ENCODE measurements at places on chromosomes 7 and 10. TPM values are rescaled to one million over a fixed set of nuclear protein-coding genes. Genes with fewer than 3 reads are reported as not detected.

Gene SPDYE2
- not detected for total RNA-seq

Gene CLDN4
- 0.86 TPM for total RNA-seq

Gene PDK4
- under 0.01 TPM for total RNA-seq

Gene TSPAN33
- total RNA-seq, result 0.43 TPM

Gene AMPH
- 0.86 TPM for total RNA-seq

DNA sequence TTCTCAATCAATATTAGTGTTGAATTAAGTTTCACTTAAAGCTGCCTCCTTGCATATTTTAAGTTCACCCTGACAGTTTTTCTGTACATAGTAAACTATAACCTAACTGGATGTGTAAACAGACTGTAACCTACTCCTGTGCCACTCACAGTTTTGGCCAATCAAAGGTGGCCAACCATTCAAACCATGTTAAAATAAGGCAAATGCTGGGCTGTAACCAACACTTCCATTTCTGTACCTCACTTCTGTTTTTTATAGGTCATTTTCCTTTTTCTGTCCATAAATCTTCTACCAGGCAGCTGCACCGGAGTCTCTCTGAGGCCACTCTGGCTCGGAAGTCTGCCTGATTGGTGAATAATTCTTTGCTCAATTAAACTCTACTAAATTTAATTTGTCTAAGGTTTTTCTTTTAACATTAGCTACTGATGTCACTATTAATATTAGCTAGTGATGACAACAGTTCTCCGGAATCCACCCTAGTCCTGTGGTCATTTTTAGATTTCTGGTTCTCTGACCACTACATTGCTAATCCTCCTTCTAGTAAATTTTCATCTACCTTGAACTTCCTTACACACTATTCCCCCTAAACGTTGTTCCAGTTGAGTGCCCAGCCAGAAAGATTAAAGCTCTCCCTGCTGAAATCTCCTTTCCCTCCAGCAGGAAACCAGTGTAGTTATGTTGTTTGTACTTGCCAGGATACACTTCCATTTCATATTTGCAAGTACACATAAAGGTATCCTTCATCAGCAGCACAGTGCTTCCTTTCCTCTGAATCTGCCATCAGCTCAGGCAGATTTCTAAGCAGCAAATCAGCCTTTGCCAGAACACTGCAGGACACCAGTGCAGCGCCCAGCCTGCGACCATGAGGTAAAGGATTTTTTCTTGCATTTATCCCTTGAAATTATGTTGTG is 18.6 kb upstream of the IFIT2 start:
- DNase-seq, result peak; percentile 38

GRCh38 chr7:99092064-99092720 is 51.7 kb downstream of the SMURF1 start:
- DNase-seq, result no peak

DNA sequence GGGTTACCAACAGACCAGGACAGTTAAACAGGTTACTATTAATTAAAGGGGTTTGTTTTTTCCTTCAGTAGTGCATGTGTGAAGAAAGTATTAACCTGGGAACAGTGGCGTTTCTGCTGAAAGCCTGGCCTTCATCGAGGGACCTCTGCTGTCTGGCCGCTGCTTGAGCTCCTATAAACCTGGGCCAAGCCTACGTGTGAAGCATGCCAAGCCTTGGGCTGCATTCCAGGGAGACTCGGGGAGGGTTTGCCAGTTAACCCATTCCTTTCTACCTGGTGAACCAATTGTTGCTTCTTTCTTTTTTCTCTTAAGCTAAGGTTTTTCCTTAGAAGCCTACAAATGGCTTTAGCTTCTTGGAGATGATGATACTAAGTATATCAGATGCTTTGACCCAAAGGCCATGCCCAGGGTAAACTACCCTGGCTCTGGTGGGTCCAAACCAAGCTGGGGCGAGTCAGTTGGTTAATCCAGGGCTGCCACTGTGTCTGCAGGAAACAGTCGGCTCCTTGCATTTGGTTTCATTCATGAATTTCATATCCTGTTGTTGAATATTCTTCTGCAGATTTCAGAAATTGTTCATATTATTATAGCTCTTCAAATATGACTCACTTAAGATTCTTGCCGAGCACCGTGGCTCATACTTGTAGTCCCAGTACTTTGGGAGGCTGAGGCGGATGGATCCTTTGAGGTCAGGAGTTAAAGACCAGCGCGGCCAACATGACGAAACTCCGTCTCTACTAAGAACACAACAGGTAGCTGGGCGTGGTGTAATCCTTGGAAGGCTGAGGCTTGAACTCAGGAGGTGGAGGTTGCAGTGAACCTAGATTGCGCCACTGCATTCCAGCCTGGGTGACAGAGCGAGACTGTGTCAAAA is 23.8 kb downstream of the PFKP start:
- peak; percentile 87 for DNase-seq

GRCh38 chr10:22442063-22442462 is 96.8 kb downstream of the SPAG6 start:
- DNase-seq, result no peak

DNA sequence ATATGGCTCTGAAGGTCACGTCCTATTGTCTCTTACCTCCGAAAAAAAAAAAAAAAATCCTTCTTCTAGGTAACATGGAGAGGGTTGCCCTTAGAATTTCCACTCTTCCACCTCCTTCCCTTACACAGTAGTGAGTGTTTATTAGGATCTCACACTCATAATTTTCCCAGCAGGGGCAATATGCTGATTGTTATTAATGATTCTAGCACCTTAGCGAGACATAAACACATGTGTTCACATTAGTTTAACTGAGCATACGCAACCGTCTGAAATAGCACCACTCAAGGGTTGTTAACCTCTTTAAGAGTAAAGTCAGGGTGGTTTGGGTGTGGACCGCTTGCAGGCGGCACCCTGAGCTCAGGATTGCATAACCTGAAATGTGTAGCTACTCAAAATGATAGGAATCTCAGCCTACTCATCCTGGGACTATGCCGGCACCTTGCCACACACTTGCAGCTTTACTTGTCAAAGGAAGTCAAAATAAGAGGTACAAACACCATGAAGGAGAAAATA is 52.2 kb downstream of the CPEB3 start:
- DNase-seq, result peak; percentile 94

DNA sequence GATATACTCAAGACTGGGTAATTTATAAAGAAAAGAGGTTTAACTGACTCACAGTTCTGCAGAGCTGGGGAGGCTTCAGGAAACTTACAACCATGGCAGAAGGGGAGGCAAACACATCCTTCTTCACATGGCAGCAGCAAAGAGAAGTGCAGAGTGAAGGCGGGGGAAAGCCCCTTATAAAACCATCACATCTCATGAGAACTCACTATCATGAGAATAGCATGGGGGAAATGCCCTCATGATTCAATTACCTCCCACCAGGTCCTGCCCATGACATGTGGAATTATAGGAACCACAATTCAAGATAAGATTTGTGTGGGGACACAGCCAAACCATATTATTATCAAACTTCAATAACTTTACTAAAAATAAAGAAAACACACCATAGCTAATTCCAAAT is 30.4 kb upstream of the JAZF1 start:
- DNase-seq, result no peak

GRCh38 chr10:131975003-131975402 is 6.7 kb downstream of the BNIP3 start:
- no peak for DNase-seq

DNA sequence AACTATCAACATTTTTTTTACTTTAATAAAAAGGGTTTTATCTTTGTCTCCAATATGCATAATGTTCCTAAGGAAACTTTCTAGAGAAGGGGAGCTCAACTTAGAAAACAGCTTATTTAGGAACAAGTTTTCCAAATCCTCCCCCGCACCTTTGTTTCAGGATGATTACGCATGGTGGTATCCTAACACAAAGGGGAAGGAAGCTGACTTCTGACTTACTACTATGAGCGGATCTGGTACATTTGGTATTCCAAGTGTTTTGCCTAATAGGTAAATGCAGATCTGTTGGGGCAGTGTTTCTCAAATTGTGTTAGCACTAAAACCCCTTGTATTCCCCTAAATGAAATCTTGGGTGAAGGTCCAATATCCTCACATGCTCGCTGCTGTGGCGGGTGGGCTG is 229.3 kb upstream of the KLF14 start:
- no peak for DNase-seq

DNA sequence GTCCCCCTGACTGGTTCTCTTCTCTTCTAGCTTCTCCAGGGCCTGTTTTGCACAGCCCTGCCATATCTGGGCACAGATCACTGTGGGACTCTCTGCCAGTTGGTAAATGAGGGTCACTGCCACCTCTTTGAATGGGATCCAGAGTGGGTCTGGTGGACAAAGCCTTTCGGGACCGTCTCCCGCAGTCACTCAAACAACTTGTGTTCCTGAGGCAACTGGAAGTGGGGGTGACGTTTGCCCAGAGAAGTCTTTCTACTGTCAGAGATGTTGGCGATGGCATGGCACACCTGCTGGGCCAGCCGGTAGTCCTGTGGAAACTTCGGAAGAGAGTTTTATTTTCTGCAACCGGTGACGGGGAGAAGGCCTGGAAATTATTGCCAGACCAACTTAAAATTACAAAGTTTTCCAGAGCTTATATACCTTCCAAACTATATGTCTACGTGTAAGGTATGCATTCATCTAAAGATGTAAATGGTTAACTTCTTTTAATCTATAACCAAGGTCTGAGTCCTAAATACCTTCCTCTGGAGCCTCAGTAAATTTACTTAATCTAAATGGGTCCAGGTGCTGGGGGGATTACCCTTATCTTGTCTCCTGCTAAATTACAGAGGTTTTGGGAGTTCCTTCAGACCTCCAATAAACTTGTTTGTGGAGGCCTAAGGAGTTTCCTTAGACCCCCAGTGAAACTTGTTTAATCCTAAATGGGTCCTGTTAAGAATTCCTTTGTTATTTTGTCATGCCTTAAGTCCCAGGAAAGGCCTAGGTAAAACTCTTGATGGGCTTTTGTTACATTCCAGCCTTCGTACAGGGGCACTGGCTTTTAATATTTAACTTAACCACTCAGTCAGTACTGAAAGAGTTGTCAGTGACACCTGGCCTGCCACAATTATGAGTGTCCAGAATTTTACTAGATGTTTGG is 94.0 kb downstream of the NPSR1 start:
- no peak for DNase-seq

DNA sequence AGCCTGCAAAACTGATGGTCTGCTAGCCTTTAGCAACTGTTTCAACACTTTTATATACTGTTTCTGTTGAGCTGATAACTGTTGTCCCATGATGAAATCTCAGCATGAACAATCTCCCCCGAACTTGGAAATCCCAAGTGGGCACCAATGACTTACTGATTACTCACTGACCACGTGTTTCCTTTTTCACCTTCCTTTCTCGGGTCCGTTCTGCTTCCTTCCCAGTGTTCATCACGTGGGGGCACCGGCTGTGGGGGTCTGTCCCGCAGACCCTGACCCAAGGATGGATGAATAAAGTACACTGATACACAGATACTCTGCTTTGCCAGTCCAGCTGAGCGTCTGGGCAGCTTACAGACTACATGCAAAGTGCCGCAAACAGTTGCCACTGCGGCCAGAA is 39.0 kb upstream of the RASGEF1A start:
- DNase-seq, result no peak

GRCh38 chr10:55500931-55501559 is 700.0 kb upstream of the PCDH15 start:
- DNase-seq, result no peak

GRCh38 chr7:12930534-12930933 is 243.1 kb downstream of the ARL4A start:
- peak; percentile 89 for DNase-seq

DNA sequence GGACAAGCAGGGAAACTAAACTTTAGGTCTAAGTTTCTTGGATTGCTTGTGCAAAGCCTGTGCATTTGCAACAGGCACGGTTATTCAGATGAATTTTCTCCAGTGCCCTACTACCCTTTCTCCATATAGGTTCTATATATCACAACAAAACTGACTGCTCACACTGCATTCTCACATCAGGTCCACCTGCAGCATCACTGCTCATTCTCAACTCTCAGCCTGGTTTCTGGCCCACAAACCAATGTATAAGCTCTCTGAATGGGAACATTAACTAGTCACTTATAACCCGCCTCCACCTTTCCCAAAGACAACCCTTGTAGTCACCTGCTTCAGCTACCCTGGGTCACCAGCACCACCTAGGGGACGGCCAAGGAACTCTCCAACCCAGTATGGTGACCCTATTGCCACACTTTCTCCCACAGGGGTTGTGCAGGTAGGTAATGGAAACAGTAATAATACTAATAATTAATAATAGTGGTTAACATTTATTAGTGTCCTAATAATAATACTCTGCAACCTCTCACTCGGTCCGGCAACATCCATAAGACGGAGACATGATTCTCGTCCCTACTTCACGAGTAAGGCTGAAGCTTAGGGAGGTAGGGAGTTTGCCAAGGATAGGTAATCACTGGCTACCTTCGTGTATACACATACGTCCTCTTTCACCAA is 97.3 kb downstream of the CLEC2L start:
- peak; percentile 18 for DNase-seq

DNA sequence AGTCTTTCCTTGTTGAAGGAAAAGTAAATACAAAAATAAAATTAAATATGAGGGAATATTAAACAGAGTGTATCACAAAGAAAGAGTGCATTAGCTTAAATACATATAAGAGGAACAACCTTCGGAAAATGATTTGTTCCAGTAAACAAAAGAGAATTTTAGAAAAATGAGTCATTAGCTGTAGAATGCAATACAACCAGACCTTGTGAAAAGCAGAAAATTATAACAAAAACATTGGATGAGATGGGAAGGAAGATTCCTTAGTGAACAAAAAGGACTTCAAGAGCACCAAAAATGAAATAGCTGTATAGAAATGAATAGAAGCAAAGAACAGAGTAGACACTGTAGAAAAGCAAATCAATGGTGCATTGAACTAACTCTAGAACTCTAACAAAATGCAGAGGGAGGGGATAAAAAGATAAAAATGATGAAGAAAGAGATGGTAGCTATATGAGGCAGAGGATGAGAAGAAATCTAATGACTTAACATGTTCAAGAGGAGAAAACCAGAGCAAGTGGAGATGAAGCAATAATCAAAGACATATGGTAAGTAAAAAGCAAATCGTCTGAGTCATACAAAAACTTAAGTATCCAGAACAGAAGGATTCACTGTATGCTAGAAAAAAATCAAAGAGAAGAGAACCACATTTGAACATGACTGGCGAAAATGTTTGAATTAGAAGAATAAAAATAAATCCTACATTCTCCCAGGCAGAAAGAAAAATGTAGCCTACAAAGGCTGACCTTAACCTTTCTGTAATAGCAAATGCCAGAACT is 190.5 kb downstream of the TMEM26 start:
- peak; percentile 78 for DNase-seq

- peak; percentile 87 for DNase-seq
Observed at GRCh38 chr7:47600199-47601118, 18.5 kb upstream of the TNS3 start.

- DNase-seq, result no peak
Observed at GRCh38 chr10:84241185-84241790, at the start of gene LRIT1. LRIT1 (minus strand) TSS chr10:84241546; CDS start chr10:84241439, 107 bp downstream.

DNA sequence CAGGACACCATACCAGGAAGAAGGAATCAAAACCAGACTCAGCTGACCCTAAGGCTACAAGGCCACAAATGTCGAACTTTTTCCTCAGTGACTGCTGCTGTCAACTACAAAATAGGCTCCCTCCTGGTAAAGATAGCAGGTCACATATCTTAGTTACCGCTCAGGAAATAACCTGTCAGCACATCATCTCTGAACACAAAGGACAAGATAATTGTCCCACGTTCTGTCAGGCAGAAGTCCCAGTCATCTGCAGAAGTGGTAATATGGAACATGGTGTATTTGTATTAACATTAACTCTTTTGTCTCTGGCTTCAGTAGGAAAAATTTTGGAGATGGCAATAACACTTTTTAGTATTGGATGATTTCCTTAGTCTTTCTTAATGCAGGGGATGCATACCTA is 630.2 kb upstream of the LRRTM3 start:
- no peak for DNase-seq

- peak; percentile 54 for DNase-seq
Observed at GRCh38 chr10:88793712-88794299, 8.7 kb upstream of the LIPM start.
